Fibroblast of lung (primary cell): ENCODE measurements at places on chromosomes 13 and 19.

GRCh38 chr19:13154241-13154778 lies 4.1 kb downstream of the IER2 start:
- H3K27ac ChIP-seq: peak overlapping the region; percentile 97
- peak overlapping the region; percentile 82 for H3K4me3 ChIP-seq
- DNase-seq: peak; percentile 96

DNA sequence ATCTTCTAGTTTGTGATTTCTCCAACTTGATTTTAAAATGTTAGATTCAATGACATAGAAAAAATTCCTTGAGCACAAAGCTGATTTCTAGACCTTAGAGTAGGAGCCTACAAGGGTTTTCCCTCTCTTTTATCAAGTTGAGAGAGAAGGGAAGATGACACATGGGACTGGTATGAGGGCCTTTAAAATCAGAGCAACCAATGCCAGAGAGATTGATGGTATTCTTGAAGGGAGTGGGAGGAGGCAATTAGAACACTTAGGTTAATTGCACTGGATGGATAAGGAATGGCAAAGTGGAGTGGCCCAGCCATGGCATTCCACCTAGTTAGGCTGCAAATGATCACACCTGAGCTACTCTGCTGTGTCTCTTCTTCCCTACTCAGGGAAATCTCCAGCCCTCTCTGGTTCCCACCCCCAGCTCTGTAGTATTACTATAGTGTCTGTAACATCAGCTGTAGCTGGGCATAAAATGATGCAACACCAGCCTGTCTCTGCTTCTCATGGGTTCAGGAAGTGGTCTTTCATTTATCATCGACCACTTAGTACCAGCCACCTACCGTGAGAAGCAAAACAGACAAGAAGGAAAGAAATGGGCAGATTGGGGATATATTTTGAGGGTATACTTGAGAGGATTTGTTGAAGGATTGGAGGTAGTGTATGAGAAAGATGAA lies 333.6 kb downstream of the DLEU7 start:
- H3K4me1 ChIP-seq: no peaks in the 10 kb centered on the region
- H3K27me3 ChIP-seq: no peaks in the 10 kb centered on the region
- H3K36me3 ChIP-seq: no peaks in the 10 kb centered on the region
- H3K27ac ChIP-seq: no peak overlapping the region
- peak; percentile 85 for DNase-seq

DNA sequence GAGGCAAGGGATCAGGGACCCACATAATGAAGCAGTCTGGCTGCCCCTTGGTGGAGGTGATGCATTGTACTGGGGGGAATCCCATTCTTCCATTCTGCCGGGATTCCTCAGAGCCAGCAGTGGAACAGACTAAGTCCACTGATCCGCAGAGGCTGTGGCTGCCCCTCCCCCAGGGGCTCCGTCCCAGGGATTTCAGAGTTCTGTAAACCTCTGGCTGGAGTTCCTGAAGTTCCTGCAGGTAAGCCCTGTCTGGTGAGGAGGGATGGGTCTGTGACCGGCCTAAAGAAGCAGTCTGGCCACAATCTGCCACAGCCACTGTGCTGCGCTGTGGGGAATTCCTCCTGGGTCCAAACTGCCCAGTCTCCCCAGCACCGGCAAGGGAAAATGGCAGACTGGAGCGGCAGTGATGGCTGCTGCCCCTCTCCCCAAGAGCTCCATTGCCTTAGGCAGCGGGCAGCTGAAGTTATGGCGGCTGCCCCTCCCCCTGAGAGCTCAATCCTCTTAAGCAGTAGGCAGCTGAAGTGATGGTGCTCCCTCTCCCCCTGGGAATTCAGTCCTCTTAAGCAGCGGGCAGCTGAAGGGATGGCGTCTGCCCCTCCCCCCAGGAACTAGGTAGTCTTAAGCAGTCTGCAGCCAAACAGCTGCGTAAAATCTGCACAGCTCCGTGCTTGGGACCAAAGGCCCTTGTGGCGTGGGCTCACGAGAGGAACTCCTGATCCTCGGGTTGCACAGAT lies 155.7 kb downstream of the PCDH17 start:
- DNase-seq: no peak
- H3K27me3 ChIP-seq: no peaks in the 10 kb centered on the region
- H3K36me3 ChIP-seq: no peaks in the 10 kb centered on the region
- H3K4me1 ChIP-seq: no peaks in the 10 kb centered on the region
- no peak overlapping the region for H3K27ac ChIP-seq
- H3K4me3 ChIP-seq: no peak overlapping the region

- no peaks in the 10 kb centered on the region for H3K27me3 ChIP-seq
- H3K27ac ChIP-seq: no peak overlapping the region
- H3K4me3 ChIP-seq: no peak overlapping the region
- peaks cover under 1% of the 10 kb centered on the region for H3K4me1 ChIP-seq
Measured at GRCh38 chr19:49502866-49503581, 6.8 kb downstream of the RPS11 start.

DNA sequence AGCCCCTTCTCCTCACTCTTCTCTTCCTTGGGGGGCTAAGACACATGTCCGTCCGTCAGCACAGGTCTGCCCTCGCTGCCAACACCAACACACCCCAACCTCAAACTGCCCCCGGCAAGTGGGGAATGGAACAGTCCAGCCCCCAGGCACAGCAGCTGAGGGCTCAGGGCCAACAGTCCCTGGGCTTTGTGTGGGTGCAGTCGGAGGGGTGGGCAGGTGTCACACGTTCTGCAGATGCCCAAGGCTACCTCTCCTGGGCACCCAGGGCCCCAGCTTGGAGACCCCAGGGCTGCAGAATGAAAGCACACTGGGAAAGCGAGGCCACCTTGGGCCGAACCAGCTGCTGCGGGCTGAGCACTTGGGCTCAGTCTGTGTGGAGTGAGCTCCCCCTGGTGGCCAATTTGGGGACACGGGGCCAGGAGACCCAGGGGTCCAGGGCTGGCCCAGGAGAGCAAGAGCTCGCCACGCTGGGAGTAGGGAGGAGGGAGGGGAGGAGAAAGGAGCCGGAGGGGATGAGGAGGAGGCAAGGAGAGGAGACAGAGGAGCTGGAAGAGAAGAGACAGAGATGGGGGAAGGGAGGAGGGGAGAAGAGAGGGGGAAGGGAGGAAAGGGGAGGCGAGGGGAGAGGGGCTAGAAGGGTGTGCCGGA lies 14.0 kb upstream of the ATP8B3 start:
- H3K4me3 ChIP-seq: no peak overlapping the region
- peaks cover 5% of the 10 kb centered on the region for H3K4me1 ChIP-seq
- H3K36me3 ChIP-seq: peaks cover 10% of the 10 kb centered on the region
- no peaks in the 10 kb centered on the region for H3K27me3 ChIP-seq

- no peak overlapping the region for H3K27ac ChIP-seq
- no peak overlapping the region for H3K4me3 ChIP-seq
- DNase-seq: peak; percentile 27
- no peaks in the 10 kb centered on the region for H3K27me3 ChIP-seq
- H3K36me3 ChIP-seq: no peaks in the 10 kb centered on the region
Measured at GRCh38 chr19:41588497-41589209, 12.7 kb downstream of the CEACAM21 start.

DNA sequence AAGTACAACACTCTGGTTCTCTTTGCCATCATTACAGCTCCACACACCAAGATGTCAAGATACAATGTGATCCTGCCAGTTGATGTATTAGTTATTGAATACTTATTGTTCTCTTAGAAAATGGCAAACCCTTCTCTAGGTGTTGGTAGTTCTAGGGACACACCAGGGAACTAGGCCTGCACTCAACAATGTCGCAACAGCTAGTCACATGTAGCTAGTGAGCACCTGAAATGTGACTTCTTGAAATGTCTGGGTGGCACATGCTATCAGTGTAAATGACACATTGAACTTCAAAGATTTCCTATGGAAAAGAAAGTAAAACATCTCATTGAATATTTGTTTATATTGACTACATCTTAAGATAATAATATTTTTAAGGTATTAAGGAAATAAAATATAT lies 49.7 kb downstream of the DACH1 start:
- H3K4me1 ChIP-seq: no peaks in the 10 kb centered on the region
- H3K36me3 ChIP-seq: no peaks in the 10 kb centered on the region
- H3K4me3 ChIP-seq: no peak overlapping the region
- no peak overlapping the region for H3K27ac ChIP-seq
- no peak for DNase-seq
- no peaks in the 10 kb centered on the region for H3K27me3 ChIP-seq

DNA sequence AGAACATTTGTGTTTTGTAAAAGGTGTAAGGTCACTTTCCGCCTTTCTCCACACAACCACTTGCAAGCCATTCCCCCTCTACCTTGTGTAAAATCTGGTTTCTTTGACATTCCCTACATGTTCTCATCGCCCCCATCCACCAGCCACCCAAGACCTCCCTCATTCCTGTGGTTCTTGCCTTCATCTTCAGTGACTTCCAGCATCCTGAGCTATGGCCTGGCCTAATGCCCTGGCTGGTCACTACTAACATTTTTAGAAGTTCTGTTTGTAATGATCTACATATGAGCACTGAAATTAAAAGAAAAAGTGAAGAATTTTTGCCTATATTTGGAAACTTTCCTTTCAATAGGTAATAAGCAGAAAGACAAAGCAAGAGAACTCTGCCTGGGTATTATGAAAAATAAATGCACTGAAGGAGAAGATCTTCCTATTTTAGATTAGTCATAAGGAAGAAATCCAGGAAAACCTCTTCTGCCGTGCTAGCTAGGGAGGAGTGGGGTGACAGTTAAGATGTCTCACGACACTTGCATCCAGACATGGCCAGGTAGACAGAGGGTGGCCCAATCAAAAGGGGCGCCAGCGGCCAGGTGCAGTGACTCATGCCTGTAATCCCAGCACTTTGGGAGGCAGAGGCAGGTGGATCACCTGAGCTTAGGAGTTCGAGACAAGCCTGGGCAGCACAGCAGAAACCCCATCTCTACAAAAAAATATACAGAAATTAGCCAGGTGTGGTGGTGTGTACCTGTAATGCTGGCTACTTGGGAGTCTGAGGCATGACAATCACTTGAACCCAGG lies 28.1 kb upstream of the MPHOSPH8 start:
- no peaks in the 10 kb centered on the region for H3K27me3 ChIP-seq
- H3K27ac ChIP-seq: no peak overlapping the region
- no peak for DNase-seq
- H3K36me3 ChIP-seq: no peaks in the 10 kb centered on the region
- H3K4me1 ChIP-seq: peaks cover 2% of the 10 kb centered on the region

- H3K4me3 ChIP-seq: no peak overlapping the region
- no peaks in the 10 kb centered on the region for H3K4me1 ChIP-seq
- H3K36me3 ChIP-seq: no peaks in the 10 kb centered on the region
- DNase-seq: no peak
- no peaks in the 10 kb centered on the region for H3K27me3 ChIP-seq
Measured at GRCh38 chr13:86933676-86934075, 737.5 kb upstream of the SLITRK5 start.

DNA sequence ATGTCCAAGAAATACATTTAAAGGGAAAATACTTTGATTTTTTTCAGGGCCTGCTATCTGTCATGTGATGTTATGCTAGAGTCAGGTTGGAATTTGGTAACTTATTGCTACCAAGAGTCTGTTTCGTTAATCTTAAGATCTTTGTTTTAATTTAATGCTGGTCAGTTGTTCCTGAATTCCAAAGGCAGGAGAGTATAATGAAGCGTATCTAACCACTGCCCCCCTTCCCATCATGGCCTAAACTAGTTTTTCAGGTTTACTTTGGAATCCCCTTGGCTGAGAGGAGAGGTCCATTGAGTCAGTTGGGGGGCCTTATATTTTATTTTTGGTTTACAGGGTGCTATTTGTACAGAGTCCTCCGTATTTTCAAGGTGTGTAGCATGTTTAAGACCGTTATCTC lies 116.3 kb upstream of the SLC7A1 start:
- no peak overlapping the region for H3K27ac ChIP-seq
- H3K36me3 ChIP-seq: no peaks in the 10 kb centered on the region
- no peak for DNase-seq
- peaks cover 7% of the 10 kb centered on the region for H3K27me3 ChIP-seq
- no peak overlapping the region for H3K4me3 ChIP-seq

- peak; percentile 16 for DNase-seq
- H3K36me3 ChIP-seq: no peaks in the 10 kb centered on the region
- H3K4me3 ChIP-seq: no peak overlapping the region
- no peaks in the 10 kb centered on the region for H3K27me3 ChIP-seq
Measured at GRCh38 chr13:71979616-71980015, 112.6 kb upstream of the DACH1 start.

DNA sequence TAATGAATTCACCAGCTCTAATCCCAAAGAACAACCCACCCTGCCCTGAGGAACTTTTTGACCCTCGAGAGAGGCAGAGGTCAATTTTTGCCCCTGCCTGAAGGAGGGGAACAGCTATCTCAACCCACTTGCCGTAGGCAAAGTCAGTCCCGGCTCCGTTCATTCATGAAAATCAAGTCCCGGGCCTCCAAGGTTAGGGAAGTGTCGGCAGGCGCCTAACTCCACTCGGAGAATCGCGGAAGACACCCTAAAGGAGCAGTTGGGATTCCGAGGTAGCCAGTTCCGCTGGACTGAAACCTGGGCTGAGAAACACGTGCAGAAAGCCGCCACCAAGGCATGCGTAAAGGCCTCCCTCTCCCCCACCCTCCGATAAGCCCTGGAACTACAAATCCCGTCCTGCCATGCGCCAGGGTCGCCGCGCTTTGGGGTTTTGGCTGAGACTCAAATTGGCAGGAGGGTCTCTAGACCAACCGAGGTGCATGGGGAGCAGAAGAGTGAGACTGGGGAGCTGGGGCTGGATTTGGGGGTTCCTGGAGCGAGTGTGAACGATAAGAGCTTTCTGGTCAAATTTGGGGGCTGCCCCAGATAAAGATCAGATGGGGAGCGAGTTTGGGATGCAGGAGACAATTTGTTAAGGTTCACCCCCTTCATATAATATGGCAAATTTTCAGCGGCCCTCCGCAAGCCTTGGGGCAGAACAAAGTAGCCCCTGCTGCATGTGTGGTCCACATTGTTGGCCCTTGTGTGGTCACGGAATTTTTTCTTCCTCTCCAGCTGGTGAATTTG lies at the start of gene TNPO2:
Gene TNPO2 (minus strand): TSS at position 292 of the 786 bp plus-strand sequence. CDS start 2,955 bp downstream, outside the sequence.
- H3K4me3 ChIP-seq: peak within 1 kb of the TSS; percentile 85
- peak; percentile 68 for DNase-seq
- H3K4me1 ChIP-seq: peaks cover 7% of the 10 kb centered on the region
- H3K27me3 ChIP-seq: no peaks in the 10 kb centered on the region
- peaks cover 7% of the 10 kb centered on the region for H3K36me3 ChIP-seq
- H3K27ac ChIP-seq: peak within 1 kb of the TSS; percentile 84

DNA sequence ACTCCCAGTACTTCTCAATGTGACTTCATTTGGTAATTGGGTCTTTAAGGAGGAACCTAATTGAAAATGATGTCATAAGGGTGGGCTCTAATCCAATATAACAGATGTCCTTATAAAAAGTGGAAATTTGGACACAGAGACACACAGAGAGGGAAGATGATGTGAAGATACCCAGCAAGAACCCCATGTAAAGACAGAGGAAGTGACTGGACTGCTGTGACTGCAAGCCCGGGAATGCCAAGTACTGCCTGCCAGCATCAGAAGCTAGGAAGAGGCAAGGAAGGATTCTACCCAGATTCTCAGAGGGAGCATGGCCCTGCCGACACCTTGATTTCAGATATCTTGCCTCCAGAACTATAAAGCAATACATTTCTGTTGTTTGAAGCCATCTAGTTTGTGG lies 239.3 kb downstream of the KCTD12 start:
- H3K27me3 ChIP-seq: no peaks in the 10 kb centered on the region
- no peaks in the 10 kb centered on the region for H3K4me1 ChIP-seq
- H3K4me3 ChIP-seq: no peak overlapping the region
- H3K36me3 ChIP-seq: no peaks in the 10 kb centered on the region
- H3K27ac ChIP-seq: no peak overlapping the region

- no peak for DNase-seq
- H3K36me3 ChIP-seq: no peaks in the 10 kb centered on the region
- no peak overlapping the region for H3K4me3 ChIP-seq
- no peaks in the 10 kb centered on the region for H3K27me3 ChIP-seq
- H3K4me1 ChIP-seq: no peaks in the 10 kb centered on the region
Measured at GRCh38 chr13:94093652-94094315, 385.7 kb downstream of the DCT start.

GRCh38 chr13:53920916-53921315 lies 892.3 kb downstream of the OLFM4 start:
- H3K36me3 ChIP-seq: no peaks in the 10 kb centered on the region
- H3K27me3 ChIP-seq: no peaks in the 10 kb centered on the region
- no peak overlapping the region for H3K4me3 ChIP-seq
- H3K4me1 ChIP-seq: no peaks in the 10 kb centered on the region
- H3K27ac ChIP-seq: no peak overlapping the region
- no peak for DNase-seq
